Posterior cingulate gyrus (tissue), 11 donors: ENCODE measurements at places on chromosomes 13 and 19.

GRCh38 chr19:44816301-44816700 lies 7.4 kb downstream of the BCAM start:
- DNase-seq: no peak

GRCh38 chr13:79898996-79899395 lies 418.0 kb downstream of the NDFIP2 start:
- DNase-seq: no peak

DNA sequence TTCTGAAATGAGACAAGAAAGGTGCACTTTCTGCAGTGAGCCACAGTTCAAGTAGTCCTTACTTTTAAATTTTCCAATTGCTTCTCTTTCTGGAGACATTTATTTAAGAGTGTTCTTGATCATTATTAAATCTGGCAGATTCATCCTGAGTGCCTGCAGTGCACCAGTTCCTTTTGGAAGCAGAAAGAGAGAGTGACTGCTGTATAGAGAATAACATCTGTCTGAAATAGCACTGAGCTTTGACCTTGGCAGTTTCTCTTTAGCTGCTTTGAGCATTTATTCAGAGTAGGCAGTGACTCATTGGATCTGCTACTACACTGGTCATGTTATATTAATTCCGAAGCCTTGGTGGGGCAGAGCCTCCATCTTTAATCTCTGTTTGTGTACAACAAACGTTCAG lies 1373.7 kb downstream of the PCDH9 start:
- DNase-seq: no peak

DNA sequence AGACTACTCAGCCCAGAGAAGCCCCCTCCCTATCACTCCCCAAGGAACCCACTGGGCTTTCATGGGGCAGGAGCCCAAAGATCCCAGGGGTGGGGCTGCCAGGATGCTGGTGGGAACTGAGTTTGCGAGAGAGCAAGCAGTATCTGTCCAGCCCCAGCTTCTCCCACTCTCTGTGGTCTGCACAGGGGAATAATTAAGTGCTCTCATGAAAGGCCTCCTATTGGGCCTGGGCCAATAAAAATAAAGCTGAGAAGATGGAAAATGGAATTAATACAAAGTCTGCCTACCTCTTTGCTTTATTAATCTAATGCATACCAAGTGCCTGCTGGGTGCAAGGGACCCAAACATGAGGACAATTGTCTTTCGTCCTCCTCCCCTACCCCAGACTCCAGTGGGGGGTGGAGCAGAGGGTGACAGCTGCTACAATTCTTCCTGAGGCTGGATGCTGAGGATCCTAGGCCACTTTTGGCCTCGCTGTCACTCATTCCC lies 5.4 kb downstream of the DDX39A start:
- DNase-seq: no peak

GRCh38 chr13:32537580-32538142 lies 934 bp downstream of the N4BP2L2 start:
- DNase-seq: peak; percentile 70

GRCh38 chr13:63163903-63164302 lies 1748.3 kb upstream of the PCDH20 start:
- no peak for DNase-seq

- DNase-seq: no peak
These were observed 116.0 kb downstream of the SIPA1L3 start for GRCh38 chr19:38022791-38023670.

DNA sequence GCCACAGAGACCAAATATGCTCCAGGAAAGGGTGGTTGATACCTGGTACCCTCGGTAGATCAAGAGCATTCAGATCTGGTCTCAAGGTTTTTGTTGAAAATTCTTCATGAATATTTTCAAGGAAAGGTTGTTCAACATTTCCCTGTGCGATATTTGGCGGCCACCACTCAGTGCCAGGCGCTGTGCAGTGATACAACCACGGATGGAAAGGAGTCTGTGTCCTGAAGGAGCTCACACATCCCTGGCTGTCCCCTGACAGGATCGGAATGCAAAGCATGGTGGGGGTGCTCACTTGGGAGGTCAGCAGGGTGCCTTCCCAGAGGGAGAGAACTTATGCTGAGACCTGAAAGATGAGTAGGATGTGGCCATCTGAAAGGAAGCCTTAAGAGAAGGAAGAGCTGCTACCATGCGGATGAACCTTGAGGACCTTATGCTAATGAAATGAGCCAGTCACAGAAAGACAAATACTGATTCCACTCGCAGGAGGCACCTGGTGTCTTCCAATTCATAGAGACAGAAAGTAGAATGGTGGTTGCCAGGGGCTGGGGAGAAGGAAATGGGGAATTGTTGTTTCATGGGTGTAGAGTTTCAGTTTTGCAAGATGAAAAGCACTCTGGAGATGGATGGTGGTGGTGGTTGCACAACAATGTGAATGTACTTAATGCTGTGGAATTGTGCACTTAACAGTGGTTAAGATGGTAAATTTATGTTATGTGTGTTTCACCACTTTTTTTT lies 41.6 kb downstream of the HSPH1 start:
- no peak for DNase-seq

DNA sequence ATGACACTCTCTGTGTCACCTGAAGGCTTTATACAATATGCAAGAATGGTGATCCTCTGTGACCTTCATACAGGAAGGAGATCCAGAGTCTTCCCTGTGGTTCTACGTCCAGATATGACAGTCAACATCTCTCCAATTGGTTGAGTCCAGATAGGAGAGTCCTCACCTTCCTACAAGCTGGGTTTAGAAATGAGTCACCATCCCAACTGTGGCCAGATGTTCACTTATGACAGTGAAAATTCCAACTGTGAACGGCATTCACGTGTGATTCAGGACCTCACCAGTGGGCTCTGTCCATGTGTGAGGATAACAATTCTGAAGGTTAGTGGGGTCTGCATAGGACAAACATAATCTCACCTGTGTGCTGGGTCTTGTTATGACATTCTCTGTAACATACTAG lies 52.5 kb upstream of the ZNF728 start:
- no peak for DNase-seq

DNA sequence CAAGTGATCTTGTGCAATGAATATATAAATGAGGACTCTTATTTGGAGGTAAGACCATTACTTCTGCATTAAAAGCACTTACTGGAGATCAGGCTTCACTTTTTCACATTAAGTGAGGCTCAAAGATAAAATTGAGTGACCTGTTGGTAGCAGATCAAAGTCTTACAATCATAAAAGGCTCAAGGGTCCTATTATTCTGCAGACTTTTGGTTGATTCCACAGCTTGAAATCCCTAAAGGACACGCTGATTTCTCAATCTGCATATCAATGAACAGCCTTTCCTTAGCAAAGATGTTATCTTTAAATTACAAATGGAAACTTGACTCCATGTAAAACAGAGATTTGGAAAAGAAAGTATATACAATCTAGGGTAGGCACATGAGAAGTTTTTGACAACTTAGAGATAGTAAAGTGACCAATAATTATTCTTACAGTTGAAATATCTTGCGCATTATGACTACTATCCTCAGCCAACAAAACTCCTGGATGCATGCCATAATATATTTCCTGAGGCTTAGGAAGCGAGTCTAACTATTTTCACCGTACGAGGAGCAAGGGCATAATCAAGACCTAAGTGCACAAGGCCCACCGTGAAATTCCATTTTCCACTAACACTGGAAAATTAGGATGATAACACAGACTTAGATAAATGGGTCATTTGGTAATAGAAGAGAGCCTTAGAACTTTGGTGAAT lies 640.7 kb downstream of the LIG4 start:
- no peak for DNase-seq

- DNase-seq: no peak
These were observed 9.1 kb upstream of the FKRP start for GRCh38 chr19:46736531-46737297.

- no peak for DNase-seq
These were observed 82.7 kb upstream of the SIAH3 start for GRCh38 chr13:45934283-45934682.

DNA sequence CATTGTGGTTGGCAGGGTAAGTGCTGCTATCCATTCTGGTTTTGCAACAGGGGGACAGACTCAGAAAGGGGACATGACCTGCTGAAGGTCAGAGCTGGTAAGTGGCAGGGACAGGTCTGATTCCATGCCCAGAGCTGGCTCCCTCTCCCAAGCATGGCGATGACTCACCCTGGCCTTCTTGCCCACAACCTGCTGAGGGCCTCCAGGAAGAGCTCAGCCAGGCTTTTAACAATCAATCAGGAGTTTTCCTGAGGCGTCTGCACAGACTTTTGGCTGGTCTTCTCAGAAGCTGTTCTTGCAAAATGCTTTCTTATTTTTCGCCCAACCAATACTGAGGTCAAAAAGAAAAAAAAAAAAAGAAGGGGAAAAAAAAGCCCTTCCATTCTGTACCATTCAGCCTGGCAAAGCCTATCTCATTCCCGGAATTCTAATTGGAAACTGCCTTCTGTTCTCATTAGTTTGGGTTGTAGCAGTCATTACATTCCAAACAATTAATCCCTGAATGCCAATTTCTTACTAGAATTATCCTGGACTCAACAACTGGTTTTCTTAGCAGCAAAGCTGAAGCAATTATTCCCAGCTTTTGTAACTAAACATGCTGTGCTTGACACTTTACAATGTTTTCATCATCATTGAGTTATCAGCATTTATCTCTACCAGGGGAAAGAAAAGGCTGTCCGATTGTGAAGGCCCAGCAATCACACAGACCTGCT lies 17.7 kb downstream of the SIAH3 start:
- no peak for DNase-seq

DNA sequence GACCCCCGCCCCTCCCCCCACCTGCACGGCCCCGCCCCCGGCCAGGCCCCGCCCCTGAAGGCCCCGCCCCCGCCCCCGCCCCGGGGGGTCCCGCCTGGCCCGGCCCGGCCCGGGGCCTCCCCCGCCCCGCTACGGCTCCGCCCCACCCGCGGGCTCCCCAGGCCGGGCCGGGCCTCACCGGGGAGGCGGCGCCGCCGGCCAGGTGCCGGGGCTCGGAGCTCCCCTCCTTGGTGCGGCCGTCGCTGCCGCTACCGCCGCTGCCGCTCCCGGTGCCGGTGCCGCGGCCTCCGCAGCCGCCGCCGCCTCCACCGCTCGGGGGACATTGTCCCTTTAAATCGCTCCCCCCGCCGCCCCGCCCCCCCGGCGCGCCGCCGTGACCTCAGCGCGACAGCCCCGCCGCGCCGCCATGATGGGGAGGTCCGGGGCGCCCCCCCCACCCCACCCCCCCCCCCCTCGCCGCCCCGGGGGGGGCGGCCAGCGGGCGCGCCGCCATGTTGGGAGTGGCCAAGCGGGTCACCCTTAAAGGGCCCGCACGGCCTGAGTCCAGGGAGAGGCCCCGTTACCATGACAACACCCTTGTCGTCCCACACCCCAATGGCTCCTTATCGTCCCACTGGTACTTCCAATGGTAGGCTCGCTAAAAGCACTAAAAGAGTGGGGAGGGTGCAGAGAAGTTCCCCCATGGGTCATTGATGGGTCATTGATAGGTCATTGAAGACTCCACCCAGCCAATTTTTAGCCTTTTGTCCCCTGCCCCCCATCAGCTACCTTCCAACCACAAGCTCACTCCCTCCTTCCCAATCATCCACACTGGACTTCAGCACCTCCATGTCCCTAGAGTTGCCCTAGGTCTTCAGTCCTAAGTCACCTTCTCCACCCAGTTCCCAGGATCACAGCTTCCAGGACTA lies at the start of gene WIZ:
Gene WIZ, minus strand, starts transcription at position 337 of the 908 bp plus-strand sequence. CDS start 1,649 bp downstream, outside the sequence.
- DNase-seq: peak; percentile 73

GRCh38 chr19:32809754-32810153 lies 59.8 kb downstream of the SLC7A9 start:
- no peak for DNase-seq

DNA sequence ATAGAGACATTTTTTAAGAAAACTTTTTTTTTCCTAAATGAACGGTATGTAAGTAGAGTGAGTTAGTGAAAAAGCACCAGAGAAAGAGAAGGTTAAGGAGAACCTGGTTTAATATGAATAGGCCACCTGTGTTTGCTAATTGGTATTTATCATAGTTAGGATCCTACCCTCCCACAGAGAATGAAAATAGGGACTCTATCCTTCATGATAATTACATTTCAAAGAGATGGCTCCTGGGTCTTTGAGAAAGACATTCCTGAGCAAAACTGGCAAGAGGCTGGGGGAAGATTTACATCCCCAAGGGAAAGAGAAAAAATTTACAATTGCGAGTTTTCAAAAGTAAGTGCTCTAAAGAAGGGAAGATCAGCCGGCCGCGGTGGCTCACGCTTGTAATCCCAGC lies 1284.5 kb downstream of the SLITRK1 start:
- DNase-seq: no peak

- peak; percentile 92 for DNase-seq
These were observed 11.3 kb downstream of the PRKCSH start for GRCh38 chr19:11446652-11447301.

- no peak for DNase-seq
These were observed 125.1 kb downstream of the RAP2A start for GRCh38 chr13:97559030-97559429.

- no peak for DNase-seq
These were observed 39.4 kb downstream of the ZNF136 start for GRCh38 chr19:12202250-12202649.

DNA sequence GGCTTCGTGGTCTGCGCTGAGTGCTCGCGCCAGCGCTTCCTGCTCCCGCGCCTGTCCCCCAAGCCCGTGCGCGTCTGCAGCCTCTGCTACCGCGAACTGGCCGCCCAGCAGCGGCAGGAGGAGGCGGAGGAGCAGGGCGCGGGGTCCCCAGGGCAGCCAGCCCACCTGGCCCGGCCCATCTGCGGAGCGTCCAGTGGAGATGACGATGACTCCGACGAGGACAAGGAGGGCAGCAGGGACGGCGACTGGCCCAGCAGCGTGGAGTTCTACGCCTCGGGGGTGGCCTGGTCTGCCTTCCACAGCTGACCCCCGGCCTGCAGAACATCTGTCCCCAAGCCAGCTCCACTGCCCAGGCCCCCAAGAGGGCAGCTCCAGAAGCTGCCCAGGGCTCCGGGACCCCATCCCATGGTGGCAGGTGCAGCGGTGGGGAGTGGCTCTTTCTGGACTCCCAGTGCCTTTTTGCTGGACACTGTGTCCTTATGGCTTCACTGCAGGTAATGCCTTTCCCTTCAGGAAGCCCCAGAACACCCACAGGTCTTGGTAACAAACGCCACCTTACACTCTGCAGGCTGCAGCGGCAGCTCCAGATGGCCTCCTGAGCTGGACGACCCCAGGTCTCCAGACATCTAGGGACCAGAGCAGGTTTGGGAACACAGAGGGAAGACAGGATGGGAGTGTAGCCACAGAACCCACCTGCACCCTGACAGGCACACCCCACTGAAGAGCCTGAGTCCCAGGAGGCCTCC lies 9.3 kb downstream of the PLEKHF1 start:
- DNase-seq: no peak
